ENCODE measurements at places on chromosomes 3 and 15. TPM values are rescaled to one million over a fixed set of nuclear protein-coding genes. Genes with fewer than 3 reads are reported as not detected.

DNA sequence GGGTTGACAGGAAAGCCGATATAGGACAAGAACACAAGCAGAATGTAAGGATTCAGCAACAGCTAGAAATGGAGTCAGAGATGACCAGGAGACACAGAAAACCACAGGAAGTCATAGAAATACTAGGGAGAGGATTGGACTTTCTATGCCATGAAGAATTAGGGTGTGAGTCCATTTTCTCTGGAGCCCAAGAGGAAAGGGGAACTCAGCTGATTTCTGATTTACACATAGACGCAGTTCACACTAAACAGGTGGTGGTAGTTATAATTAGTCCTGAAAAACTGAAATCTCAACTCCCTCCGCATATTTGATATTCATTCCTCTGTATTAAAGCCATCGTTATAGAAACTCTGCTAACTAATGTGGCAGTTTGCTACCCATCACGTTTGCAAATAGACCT is 292.7 kb upstream of the STT3B start:
- DNase-seq: no peak
- no peak overlapping the region for H3K4me3 ChIP-seq
- no peak overlapping the region for H3K27ac ChIP-seq
- H3K27me3 ChIP-seq: no peaks in the 10 kb centered on the region

DNA sequence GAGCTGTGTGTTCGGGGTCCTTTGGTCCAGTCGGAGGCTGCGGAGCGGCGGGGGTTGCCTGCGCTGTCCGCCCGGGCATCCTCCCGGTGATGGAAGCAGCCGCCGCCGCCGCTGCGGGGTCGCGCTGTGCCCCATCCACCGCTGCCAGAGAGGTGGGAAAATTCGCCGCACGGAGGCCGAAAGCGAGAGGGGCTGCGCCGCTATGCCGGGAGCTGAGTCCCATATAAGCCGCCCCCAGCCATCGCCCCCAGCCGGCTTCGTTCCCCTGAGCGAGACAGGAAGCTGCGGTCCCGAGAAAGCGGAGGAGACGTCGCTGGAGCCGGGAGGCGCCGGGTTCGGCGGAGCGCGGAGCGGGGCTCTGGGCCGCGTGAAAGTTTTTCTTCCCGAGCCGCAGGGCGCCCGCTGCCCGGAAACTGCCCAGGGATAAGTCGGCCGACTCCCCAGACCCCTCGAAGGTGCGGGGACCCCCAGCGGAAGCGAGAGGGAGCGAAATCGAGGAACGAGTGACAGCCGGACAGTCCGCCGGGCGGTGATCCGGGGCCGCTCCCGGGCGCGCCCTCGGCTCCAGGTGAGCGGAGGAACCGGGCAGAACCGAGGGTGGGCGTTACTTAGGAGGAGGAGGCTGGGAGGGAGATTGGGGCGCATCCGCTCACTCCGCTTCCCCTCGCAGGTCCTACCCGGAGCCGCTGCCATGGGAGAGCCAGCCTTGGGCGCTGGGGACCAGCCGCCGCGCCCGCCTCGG is 574 bp downstream of the CHST2 start:
- H3K27me3 ChIP-seq: peaks cover 85% of the 10 kb centered on the region
- H3K36me3 ChIP-seq: no peaks in the 10 kb centered on the region
- no peak overlapping the region for H3K27ac ChIP-seq
- no peak for DNase-seq

GRCh38 chr3:17261627-17262369 is 377.0 kb downstream of the PLCL2 start:
- no peak for DNase-seq
- H3K27me3 ChIP-seq: no peaks in the 10 kb centered on the region
- no peaks in the 10 kb centered on the region for H3K36me3 ChIP-seq
- no peak overlapping the region for H3K4me3 ChIP-seq

DNA sequence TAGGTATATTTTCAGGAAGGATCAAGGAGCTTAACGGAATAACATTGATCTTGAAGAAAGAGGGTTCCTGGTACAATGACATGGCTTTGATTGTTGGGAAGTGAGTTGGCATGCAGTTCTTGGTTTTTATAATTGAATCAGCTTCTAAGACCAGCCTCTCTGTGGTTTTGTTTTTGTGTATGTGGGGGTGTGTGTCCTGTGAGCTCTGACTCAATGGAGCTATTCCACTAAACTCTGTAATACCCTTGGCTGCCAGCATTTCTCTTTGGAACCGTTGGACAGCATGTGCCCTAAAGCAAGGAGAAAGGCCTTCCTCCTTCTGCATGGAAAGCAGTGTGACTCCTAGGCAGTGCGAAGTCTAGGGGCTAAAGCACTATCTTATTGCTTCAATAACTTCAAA is 124.8 kb downstream of the EDEM1 start:
- no peaks in the 10 kb centered on the region for H3K36me3 ChIP-seq
- H3K4me3 ChIP-seq: no peak overlapping the region
- peaks cover 2% of the 10 kb centered on the region for H3K4me1 ChIP-seq

GRCh38 chr3:57025237-57025636 is 35.2 kb upstream of the SPATA12 start:
- peaks cover 6% of the 10 kb centered on the region for H3K4me1 ChIP-seq
- no peak overlapping the region for H3K27ac ChIP-seq
- DNase-seq: no peak
- no peaks in the 10 kb centered on the region for H3K27me3 ChIP-seq
- no peak overlapping the region for H3K4me3 ChIP-seq

DNA sequence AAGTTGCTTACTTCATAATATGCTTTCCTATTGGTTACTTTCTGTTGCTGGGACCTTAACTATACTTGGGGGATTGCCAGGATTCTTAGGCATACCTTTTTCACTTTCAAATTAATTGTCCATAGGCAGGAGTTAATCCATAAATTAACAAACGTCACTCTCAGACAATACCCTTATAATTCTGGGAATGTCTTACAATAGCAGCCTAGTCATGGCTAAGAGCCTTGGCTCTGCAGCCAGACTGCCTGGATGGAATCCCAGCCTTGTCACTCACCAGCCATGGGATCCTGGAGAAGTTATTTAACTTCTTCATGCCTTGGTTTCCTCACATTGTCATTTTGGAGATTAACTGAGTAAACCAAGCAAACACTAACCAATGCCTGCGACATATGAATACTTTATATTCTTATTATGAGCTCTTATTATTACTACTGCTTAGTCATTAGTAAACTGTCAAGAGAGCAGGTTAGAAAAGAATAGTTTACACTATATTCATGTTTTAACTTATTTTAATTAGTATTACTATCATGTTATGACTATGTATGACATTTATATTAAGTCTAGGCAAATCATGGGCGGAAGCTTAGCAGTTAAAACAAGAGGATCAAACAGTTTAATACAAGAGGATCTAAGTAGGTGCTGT is 29.0 kb downstream of the GYG1 start:
- no peak overlapping the region for H3K27ac ChIP-seq
- H3K36me3 ChIP-seq: peaks cover 31% of the 10 kb centered on the region
- H3K4me3 ChIP-seq: no peak overlapping the region
- H3K27me3 ChIP-seq: no peaks in the 10 kb centered on the region
- no peaks in the 10 kb centered on the region for H3K4me1 ChIP-seq
- no peak for DNase-seq

DNA sequence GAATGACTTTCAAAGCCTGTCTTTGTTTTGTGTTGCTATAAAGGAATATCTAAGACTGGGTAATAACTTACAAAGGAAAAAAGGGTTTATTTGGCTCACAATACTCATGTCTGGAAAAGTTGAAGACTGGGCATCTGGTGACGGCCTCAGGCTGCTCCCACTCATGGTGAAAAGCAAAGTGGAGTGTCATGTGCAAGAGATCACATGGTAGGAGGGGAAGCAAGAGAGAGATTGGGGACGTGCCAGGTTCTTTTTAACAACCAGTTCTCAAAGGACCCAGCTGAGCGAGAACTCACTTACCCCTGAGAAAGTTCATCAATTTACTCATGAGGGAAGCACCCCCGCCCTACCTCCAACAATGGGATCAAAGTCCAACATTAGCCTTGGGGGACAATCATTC is 929.4 kb downstream of the ROBO1 start:
- peaks cover 27% of the 10 kb centered on the region for H3K4me1 ChIP-seq
- no peak overlapping the region for H3K4me3 ChIP-seq
- no peak for DNase-seq
- H3K36me3 ChIP-seq: peaks cover 6% of the 10 kb centered on the region
- H3K27ac ChIP-seq: peak overlapping the region; percentile 64
- no peaks in the 10 kb centered on the region for H3K27me3 ChIP-seq

GRCh38 chr3:189685860-189686259 is 54.7 kb downstream of the TP63 start:
- H3K27me3 ChIP-seq: no peaks in the 10 kb centered on the region
- no peaks in the 10 kb centered on the region for H3K36me3 ChIP-seq
- DNase-seq: no peak
- H3K4me1 ChIP-seq: peaks cover 51% of the 10 kb centered on the region
- H3K27ac ChIP-seq: peak overlapping the region; percentile 12

- H3K27me3 ChIP-seq: no peaks in the 10 kb centered on the region
- H3K4me3 ChIP-seq: no peak overlapping the region
- H3K36me3 ChIP-seq: peaks cover 3% of the 10 kb centered on the region
- H3K27ac ChIP-seq: peak overlapping the region; percentile 52
- DNase-seq: no peak
Measured at GRCh38 chr3:178137206-178137605, 399.0 kb upstream of the KCNMB2 start.

- H3K4me3 ChIP-seq: no peak overlapping the region
- peaks cover 23% of the 10 kb centered on the region for H3K27me3 ChIP-seq
- DNase-seq: no peak
- H3K36me3 ChIP-seq: no peaks in the 10 kb centered on the region
- H3K27ac ChIP-seq: no peak overlapping the region
Measured at GRCh38 chr15:82621970-82622369, 25.2 kb downstream of the CPEB1 start.

GRCh38 chr15:61857169-61857829 is 202.9 kb downstream of the VPS13C start:
- H3K27ac ChIP-seq: no peak overlapping the region
- peaks cover 5% of the 10 kb centered on the region for H3K36me3 ChIP-seq
- no peaks in the 10 kb centered on the region for H3K27me3 ChIP-seq
- H3K4me1 ChIP-seq: no peaks in the 10 kb centered on the region
- no peak overlapping the region for H3K4me3 ChIP-seq

- no peak overlapping the region for H3K4me3 ChIP-seq
- no peak for DNase-seq
- no peaks in the 10 kb centered on the region for H3K4me1 ChIP-seq
- no peak overlapping the region for H3K27ac ChIP-seq
- no peaks in the 10 kb centered on the region for H3K27me3 ChIP-seq
Measured at GRCh38 chr3:114481113-114481512, 187.3 kb downstream of the TIGIT start.

- no peak overlapping the region for H3K4me3 ChIP-seq
- no peaks in the 10 kb centered on the region for H3K4me1 ChIP-seq
- H3K27me3 ChIP-seq: no peaks in the 10 kb centered on the region
- no peaks in the 10 kb centered on the region for H3K36me3 ChIP-seq
Measured at GRCh38 chr15:34821831-34822230, 26.5 kb upstream of the ACTC1 start.

GRCh38 chr15:73914145-73914544 is 12.1 kb upstream of the LOXL1 start:
- no peak overlapping the region for H3K4me3 ChIP-seq
- peaks cover 24% of the 10 kb centered on the region for H3K36me3 ChIP-seq
- no peak overlapping the region for H3K27ac ChIP-seq
- no peaks in the 10 kb centered on the region for H3K27me3 ChIP-seq
- no peak for DNase-seq
- H3K4me1 ChIP-seq: peaks cover 6% of the 10 kb centered on the region

DNA sequence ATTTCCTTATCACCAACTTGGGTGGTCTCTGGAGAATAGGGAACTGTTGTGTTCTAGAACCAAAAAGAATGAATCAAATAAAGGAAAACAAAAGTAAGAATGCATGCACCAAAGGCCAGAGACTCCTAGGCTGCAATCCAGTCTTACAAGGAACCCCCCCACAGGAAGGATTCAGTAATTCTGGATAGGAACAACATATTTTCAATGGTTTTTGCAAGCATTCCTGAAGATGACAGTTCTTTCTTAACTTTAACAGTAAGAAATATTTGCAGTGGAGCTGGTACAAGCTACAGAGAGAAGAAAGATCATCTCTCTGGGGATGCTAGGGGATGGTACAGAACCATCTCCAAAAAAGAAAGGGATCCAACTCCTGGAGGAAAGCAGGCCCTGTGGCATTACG is 116.2 kb upstream of the CHRM5 start:
- DNase-seq: no peak
- no peaks in the 10 kb centered on the region for H3K27me3 ChIP-seq
- no peak overlapping the region for H3K4me3 ChIP-seq
- H3K36me3 ChIP-seq: peaks cover 2% of the 10 kb centered on the region
- no peak overlapping the region for H3K27ac ChIP-seq

- no peak for DNase-seq
- H3K27ac ChIP-seq: no peak overlapping the region
- peaks cover 44% of the 10 kb centered on the region for H3K36me3 ChIP-seq
- H3K4me1 ChIP-seq: no peaks in the 10 kb centered on the region
- H3K27me3 ChIP-seq: no peaks in the 10 kb centered on the region
- H3K4me3 ChIP-seq: no peak overlapping the region
Measured at GRCh38 chr3:139358841-139359562, 15.2 kb downstream of the MRPS22 start.

GRCh38 chr3:175325440-175325839 is 466.3 kb downstream of the NAALADL2 start:
- H3K36me3 ChIP-seq: peaks cover 9% of the 10 kb centered on the region
- H3K27ac ChIP-seq: no peak overlapping the region
- H3K27me3 ChIP-seq: no peaks in the 10 kb centered on the region
- H3K4me1 ChIP-seq: no peaks in the 10 kb centered on the region

- DNase-seq: no peak
- H3K4me3 ChIP-seq: no peak overlapping the region
- peak overlapping the region; percentile 47 for H3K27ac ChIP-seq
- H3K4me1 ChIP-seq: no peaks in the 10 kb centered on the region
- no peaks in the 10 kb centered on the region for H3K27me3 ChIP-seq
- H3K36me3 ChIP-seq: peaks cover 12% of the 10 kb centered on the region
Measured at GRCh38 chr3:194637066-194637465, 3.8 kb upstream of the TMEM44 start.

DNA sequence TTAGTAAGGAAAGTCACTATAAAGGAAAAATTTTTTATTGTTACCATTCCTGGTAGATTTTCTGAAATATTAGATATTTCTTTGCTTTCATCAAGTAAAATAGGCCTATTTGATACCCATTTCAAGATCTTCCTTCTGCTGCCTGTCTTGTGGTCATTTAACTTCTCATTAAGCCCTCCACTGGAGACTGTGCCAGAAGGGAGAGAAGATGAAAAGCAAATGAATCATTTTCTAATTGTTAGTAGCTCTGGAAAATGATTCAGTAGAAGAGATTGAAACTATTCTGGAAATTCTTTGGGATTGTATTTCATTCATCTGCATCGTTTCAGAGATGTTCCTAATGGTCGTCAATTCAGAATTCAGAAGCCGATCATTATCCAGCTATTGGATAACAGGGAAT is 3.2 kb downstream of the KCTD6 start:
- peak overlapping the region; percentile 39 for H3K4me3 ChIP-seq
- H3K36me3 ChIP-seq: peaks cover 6% of the 10 kb centered on the region
- peaks cover 55% of the 10 kb centered on the region for H3K4me1 ChIP-seq
- peak overlapping the region; percentile 75 for H3K27ac ChIP-seq

Gene ACKR2
- 1.2 TPM for total RNA-seq

Gene GOLGA6L7
- total RNA-seq: not detected

Gene TUSC2
- total RNA-seq: 19.8 TPM

Gene RETNLB
- total RNA-seq: not detected
